Progenitor cell of endocrine pancreas (in vitro differentiated cells): ENCODE measurements at places on chromosomes 7 and 10.

DNA sequence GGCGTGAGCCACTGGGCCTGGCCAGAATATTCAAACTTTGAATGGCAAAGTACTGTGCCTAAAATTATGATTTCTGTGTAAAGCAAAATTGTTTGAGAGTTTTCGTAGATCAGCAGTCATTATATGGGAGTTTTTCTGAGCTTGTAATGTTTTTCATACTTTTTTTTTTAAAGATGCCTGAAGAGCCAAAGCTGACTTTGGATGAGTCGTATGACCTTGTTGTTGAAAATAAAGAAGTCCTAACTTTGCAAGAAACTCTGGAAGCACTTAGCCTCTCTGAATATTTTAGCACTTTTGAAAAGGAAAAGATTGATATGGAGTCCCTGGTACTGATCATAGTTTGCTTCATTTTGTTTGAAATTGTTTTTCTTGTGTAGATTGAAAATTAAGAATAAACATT lies 26.7 kb downstream of the SEC23IP start:
- DNase-seq = no peak

DNA sequence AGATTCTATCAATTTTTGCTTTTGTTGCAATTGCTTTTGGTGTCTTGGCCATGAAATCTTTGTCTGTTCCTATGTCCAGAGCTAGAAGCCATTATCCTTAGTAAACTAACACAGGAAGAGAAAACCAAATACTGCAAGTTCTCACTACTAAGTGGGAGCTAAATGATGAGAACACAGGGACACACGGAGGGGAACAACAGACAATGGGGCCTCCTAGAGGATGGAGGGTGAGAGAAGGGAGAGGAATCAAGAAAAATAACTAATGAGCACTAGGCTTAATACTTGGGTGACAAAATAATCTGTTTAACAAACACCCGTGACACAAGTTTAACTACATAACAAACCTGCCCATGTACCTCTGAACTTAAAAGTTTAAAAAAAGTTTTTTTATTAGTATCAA lies 78.2 kb downstream of the ANKRD26 start:
- no peak for DNase-seq

- DNase-seq = no peak
Measured at GRCh38 chr7:25105911-25106310, 19.1 kb downstream of the CYCS start.

- DNase-seq = no peak
Measured at GRCh38 chr10:70692043-70692603, 19.8 kb downstream of the ADAMTS14 start.

- DNase-seq = no peak
Measured at GRCh38 chr10:57799625-57800024, 468.1 kb downstream of the IPMK start.

DNA sequence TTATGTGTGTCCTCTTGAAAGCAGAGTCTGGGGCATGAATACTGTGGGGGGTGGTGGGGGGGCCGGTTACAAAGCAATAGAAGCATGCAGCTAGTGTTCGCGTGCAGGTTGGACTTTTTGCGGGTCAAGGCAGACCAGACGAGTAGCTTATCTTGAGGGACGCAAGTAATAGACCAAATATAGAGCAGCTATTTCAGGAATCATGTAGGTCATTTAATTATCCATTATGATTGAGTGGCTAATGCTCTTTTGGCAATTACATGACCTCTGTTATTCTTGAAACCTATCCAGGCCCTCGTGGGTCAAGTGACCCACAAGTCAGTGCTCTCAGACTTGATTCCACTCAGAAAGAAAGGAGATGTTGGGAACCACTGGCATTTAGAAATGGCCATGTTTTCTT lies 93.0 kb downstream of the BTRC start:
- DNase-seq = no peak
